ENCODE measurements at places on chromosomes 1 and 21. TPM values are rescaled to one million over a fixed set of nuclear protein-coding genes. Genes with fewer than 3 reads are reported as not detected.

- H3K4me3 ChIP-seq, result no peak overlapping the region
- DNase-seq, result no peak
- no peaks in the 10 kb centered on the region for H3K4me1 ChIP-seq
- no peak overlapping the region for H3K27ac ChIP-seq
These were observed 13.6 kb upstream of the PEAR1 start for GRCh38 chr1:156879876-156880275.

- H3K4me1 ChIP-seq, result peaks cover 68% of the 10 kb centered on the region
- H3K36me3 ChIP-seq, result no peaks in the 10 kb centered on the region
- peak overlapping the region; percentile 8 for H3K4me3 ChIP-seq
- peak overlapping the region; percentile 61 for H3K27ac ChIP-seq
- DNase-seq, result no peak
These were observed 332.7 kb downstream of the CHRM3 start for GRCh38 chr1:239718997-239719628.

- H3K27me3 ChIP-seq, result no peaks in the 10 kb centered on the region
- H3K4me3 ChIP-seq, result no peak overlapping the region
- H3K36me3 ChIP-seq, result no peaks in the 10 kb centered on the region
- H3K4me1 ChIP-seq, result no peaks in the 10 kb centered on the region
- no peak overlapping the region for H3K27ac ChIP-seq
These were observed 33.9 kb downstream of the LRRC52 start for GRCh38 chr1:165577707-165578106.

- H3K4me3 ChIP-seq, result no peak overlapping the region
- H3K27ac ChIP-seq, result no peak overlapping the region
- no peaks in the 10 kb centered on the region for H3K36me3 ChIP-seq
These were observed 45.1 kb upstream of the PALMD start for GRCh38 chr1:99600782-99601181.

DNA sequence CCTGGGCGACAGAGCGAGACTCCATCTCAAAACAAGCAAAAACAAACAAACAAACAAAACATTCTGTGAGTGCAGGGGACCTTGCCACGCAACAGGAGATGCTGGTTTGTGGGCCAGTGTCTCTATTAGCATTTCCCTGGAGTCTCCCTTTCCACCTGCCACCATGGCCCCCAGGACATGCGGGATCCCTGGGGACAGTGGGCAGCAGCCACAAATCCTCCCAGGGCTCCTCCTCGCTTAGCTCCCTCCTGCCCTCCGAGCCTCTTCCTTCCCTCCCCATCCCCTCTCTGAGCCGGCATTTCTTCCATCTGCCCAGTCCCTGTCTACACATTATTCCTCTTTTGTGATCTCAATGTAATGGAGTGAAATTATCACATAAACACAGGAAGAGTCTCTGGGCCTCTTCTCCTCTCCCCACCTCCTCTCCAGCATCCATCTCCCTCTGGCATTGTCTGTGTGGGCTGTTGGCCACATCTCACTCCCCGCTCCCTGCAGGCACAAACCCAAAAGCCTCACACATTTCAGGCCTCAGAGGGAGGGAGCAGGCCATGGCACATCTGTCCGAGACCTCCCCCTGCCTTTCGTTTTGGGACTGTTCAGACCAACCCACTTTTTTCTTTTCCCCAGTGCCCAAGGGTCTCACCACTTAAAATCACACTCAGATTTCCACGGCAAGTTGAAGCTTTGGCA lies 144.3 kb downstream of the MIS18A start:
- no peak for DNase-seq
- no peak overlapping the region for H3K27ac ChIP-seq
- no peak overlapping the region for H3K4me3 ChIP-seq
- H3K4me1 ChIP-seq, result no peaks in the 10 kb centered on the region
- no peaks in the 10 kb centered on the region for H3K27me3 ChIP-seq

DNA sequence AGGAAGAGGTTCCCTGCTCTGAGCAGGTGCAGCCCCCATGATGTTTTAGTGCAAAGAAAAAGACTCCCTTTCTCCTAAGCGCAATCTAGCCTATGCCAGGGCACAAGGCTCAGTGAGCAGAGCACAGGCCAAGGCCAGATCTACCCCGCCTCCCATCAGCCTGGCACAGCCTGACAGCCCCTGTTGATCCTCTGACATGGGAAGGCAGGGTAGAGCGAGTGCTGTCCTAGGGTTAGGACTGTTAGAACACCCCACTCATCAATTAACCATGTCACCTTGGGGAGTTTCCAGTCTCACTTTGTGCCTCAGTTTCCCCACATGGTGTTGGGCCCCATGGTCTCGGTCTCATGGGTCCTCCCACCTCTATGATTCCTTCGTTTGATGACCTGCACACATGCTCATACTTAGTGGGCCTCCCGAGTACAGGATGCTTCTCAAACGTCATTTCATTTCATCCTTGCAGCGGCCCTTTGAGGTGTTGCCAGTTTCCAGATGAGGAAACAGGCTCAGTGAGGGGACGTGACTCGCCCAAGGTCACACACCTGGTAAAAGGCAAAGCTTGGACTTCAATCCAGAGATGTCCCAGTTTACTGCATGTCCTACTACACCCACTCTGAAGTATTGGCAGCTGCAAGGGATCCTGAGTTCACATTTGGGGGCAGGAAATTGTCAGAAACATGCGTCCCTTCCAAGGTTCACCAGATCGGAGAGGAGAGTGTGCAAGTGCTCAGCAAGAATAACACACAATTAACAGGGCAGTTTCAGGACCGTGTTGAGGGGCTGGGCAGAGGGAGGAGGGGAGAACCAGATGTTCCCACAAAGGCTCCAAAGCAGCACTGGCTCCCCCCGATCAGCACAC lies 213.3 kb downstream of the TRABD2B start:
- no peaks in the 10 kb centered on the region for H3K27me3 ChIP-seq
- no peaks in the 10 kb centered on the region for H3K36me3 ChIP-seq
- H3K4me3 ChIP-seq, result no peak overlapping the region

- peak overlapping the region; percentile 92 for H3K27ac ChIP-seq
- peaks cover 34% of the 10 kb centered on the region for H3K36me3 ChIP-seq
- H3K4me3 ChIP-seq, result no peak overlapping the region
- no peaks in the 10 kb centered on the region for H3K27me3 ChIP-seq
- peak; percentile 33 for DNase-seq
These were observed 3.1 kb upstream of the ELF3 start for GRCh38 chr1:202007304-202007703.

DNA sequence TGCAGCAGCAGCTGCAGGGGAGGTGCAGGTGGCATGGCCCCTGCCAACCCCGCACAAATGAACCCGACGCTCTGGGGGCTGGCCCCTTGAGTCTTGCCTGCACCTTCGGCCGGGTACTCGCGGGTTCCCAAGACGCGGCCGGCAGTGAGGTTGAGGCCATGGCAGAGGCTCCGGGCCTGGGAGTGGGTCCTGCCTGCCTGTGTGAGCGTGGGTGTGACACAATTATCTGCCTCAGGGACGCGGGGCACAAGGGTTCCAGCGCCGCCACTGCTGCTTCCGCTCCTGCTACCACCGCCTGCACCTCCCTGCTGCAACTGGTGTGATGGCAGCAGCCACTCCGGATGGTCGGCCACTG lies 20.9 kb upstream of the TGFB2 start:
- no peaks in the 10 kb centered on the region for H3K4me1 ChIP-seq
- no peak overlapping the region for H3K27ac ChIP-seq
- H3K36me3 ChIP-seq, result peaks cover 24% of the 10 kb centered on the region
- no peaks in the 10 kb centered on the region for H3K27me3 ChIP-seq
- H3K4me3 ChIP-seq, result no peak overlapping the region

CSF3R gene
- 21.9 TPM for total RNA-seq

SPRR1B gene
- total RNA-seq, result not detected

GRCh38 chr1:60878323-60878722 lies 204.0 kb upstream of the NFIA start:
- no peaks in the 10 kb centered on the region for H3K36me3 ChIP-seq
- no peak overlapping the region for H3K27ac ChIP-seq
- no peaks in the 10 kb centered on the region for H3K27me3 ChIP-seq
- no peak overlapping the region for H3K4me3 ChIP-seq

FMN2 gene
- 0.87 TPM for total RNA-seq

WLS gene
- total RNA-seq, result 194 TPM
